ENCODE measurements at places on chromosomes 11 and 22.

DNA sequence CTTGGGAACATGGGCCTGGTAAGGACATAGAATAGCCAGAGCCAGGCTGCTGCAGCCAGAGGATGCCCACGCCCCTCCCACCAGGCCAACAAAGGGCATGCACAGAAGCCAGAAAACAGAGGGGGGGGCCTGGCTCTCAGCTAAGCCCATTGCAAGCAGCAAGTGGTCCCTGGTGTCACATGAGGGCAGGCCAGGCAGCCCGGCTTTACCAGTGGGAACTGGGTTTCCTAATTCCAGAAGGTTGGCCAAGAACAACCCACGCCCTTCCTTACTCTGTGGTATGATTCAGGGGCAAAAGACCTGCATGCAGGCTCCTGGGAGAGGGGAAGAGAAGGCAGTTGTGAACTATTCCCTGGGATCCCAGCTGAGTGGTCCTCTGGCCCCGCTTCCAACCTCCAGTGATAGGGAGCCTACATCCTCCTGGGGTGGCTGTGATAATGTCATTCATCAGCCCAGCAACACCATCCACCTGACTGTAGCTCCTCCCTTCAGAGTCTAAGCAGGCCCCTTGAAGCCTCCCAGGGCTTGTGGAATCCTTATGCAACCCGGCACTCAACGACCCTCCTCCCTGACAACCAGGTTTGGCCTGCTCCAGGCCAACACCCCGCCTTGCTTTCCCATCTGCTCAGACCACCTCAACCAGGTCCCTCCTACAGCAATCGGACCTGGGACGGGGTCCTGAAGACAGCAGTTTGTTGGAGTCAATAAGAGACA is 62.1 kb upstream of the LMO1 start:
- no peak for DNase-seq

DNA sequence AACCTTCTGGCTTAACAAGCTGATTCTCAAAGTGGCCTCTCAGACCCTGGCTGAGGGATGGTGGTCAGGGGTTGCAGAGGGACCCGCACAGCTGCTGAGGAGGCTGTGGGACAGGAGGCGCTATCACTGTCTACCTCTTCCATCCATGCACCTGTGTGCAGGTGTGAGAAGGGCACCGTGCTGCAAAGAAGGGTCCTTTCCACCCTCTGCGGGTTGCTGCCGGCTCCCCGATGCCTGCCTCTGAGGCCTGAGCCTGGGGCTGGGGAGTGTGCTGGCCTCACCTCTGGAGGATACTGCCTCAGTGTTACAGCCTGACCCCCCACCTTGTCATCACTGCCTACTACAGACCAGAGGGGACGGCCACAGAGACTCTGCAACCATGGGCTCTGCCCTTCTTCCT is 66.1 kb upstream of the B3GAT1 start:
- no peak for DNase-seq

DNA sequence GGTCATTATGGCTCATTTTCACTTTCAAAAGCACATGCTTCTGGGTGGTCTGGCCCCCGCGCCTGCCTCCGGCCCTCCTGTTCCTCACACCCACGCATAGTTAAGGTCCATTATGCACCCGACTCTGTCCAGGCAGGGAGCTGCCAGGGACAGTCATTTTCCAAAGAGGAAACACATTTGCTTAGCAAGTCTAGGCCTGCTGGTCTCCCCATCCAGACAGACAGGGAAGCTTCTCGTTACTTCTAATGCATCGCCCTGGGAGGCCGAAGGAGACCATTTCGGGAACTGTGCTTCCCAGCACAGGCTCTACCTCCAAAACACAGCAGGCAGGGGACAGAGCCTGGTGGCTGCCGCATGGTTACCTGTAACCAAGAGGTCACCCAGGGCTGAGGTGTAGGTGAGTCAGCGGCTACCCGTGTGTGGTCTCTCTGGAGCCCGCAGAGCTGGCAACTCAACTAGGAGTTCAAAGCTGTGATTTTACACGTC is 87.1 kb upstream of the SHANK2 start:
- DNase-seq: no peak

- DNase-seq: no peak
These were observed 795 bp downstream of the ZBTB3 start for GRCh38 chr11:62752994-62753735.

- no peak for DNase-seq
These were observed 20.3 kb downstream of the BBOX1 start for GRCh38 chr11:27060816-27061460.

GRCh38 chr11:116177521-116178210 is 595.1 kb downstream of the BUD13 start:
- no peak for DNase-seq

DNA sequence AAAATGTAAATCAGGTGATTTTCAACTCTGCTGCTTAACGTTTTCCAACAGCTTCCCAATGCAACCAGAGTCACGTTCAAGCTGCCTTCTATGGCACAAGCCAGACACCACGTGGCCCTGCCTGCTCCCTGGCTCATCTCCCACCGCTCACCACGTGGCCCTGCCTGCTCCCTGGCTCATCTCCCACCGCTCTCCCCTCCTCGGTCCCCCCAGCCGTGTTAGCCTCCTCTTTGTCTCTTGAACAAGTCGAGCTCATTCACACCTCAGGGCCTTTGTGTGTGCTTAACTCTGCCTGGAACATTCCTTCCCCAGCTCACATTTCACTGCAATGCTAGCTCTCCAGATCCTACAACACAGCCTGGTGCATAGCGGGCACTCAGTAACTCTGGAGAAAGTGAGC is 307.6 kb downstream of the CTTN start:
- DNase-seq: no peak

- DNase-seq: no peak
These were observed 7.8 kb downstream of the SLC5A1 start for GRCh38 chr22:32050678-32051515.

- no peak for DNase-seq
These were observed 45.6 kb upstream of the RRM1 start for GRCh38 chr11:4049006-4049405.

DNA sequence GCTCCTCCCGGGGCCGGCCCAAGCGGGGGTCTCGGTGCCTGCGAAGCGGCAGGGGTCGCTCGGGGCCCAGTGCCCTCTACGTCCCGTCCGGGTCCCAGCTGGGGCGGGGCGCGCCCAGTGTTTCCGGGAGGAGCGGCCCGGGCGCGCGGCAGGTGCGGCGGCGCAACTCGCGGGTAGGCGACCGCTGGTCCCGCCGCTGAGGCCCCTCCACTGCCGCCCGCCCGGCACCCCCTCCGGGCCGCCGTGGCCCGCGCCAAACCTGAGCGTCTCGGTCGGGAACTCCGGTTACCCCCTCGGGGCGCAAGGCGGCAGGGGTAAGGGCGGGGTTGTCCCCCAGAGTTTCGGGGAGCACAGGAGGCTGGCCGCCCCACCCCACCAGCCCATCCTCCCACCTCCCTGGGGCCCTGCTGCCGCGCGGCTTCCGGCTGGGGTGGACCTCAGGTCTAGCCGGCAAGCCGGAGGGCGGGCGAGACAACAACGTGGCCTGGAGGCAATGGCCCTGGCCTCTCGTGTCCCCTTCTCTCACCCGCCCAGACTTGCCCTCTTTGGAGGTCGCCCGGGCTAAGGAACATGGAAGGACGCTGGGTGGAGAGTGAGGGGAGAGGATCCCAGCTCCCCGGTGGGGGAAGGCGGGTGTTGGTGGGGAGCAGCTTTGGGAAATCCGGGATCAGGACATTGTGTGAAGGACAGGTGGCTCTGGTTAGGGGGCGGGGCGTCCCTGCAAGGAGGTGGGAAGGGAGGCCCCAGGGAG is 398 bp upstream of the CRACR2B start:
- no peak for DNase-seq

GRCh38 chr11:68505596-68505995 is 45.0 kb downstream of the PPP6R3 start:
- DNase-seq: no peak

DNA sequence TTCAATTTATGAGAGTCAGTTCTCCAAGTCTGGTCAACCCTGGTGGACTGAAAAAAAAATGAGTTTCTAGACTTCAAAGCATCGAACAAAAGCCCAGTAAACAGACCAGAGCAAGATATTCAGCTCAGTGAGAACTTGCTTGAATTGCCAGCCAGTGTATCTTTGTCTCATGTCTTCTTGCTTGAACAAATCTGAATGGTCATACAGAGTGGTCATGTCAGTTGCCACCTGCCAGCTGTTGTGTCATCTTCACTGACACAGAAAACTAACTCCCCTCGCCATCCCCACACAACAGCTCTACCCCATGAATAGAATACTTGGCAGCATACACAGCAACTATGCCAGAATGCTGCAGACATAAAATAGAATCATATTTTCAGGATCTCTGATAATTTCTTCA is 27.5 kb upstream of the CALCB start:
- DNase-seq: no peak

DNA sequence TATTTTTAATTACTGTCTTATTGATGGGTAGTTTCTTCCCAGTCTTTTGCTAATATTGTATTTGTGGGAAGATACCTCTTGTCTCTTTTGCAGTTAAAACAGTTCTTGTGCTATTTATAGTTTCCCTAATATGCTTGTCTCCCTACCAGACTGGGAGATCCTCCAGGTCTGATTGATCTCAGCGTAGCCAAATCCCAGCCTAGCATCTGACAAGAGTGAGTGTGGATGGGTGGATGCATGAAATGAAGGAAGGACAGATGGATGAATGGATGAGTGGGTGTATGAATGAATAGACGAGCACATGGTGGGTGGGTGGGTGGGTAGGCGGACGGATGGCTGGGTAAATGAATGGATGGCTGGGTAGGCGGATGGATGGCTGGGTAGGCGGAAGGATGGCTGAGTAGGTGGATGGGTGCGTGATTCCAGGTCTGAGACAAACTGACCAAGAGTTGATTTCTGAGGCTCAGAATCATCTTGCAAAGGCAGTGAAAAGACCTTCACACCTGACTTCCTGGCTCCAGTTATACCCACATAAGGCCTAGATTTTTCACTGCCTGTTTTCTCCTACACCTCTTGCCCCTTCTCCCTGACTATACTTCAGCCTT is 11.4 kb downstream of the DNAJB13 start:
- DNase-seq: no peak

GRCh38 chr22:22536916-22537315 is 16.8 kb upstream of the ZNF280A start:
- no peak for DNase-seq

DNA sequence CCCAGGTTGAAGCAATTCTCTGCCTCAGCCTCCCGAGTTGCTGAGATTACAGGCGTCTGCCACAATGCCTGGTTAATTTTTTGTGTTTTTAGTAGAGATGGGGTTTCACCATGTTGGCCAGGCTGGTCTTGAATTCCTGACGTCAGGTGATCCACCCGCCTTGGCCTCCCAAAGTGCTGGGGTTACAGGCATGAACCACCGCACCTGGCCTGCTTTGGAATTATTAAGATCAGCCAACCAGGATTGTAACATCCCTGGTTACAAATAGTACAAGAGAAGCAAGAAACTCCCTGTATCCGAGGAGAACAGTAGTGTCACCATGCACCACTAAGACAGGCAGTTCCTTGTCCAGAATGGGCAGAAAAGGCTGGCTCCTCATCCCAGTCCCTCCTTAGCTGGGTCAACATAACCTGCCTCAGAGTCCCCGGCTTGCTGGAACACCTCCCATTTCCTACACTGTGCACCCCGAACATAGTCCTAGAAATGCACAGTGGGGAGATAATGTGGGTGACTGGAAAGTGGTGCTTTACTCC is 77.2 kb upstream of the INCENP start:
- DNase-seq: no peak

GRCh38 chr11:2149460-2149859 is 10.3 kb upstream of the IGF2 start:
- no peak for DNase-seq

All from stimulated activated CD8-positive, alpha-beta memory T cell treated with anti-CD3 and anti-CD28 coated beads, Interleukin-7, amount 100 ng/mL, for 1 hour (primary cell).